ENCODE measurements at places on chromosomes 1 and 21. TPM values are rescaled to one million over a fixed set of nuclear protein-coding genes. Genes with fewer than 3 reads are reported as not detected.

GRCh38 chr1:205369701-205370123, 13.0 kb upstream of the KLHDC8A start:
- DNase-seq: no peak

RLF gene
- 15.6 TPM for total RNA-seq

- DNase-seq: peak; percentile 14
These were observed 57.7 kb upstream of the DPT start for GRCh38 chr1:168786476-168787330.

TMEM269 gene
- total RNA-seq: not detected

DNA sequence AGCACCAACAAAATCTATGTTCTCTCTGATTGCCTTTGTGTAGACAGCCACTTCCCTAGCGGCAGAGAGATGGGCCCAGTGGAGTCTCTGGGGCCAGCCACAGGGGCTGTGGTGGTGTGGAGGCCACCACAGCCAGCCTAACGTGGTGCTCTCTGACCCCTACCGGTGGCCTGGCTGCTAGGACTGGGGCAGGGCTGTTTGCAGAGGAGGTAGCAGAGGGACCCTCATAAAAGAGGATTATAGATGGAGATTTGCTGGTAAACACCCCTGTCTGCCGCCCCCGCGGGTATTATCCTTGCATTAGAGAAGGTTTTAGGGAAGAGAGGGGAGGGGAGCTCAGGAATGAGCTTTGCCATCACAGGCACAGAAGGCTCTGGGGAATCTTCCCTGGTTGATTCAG, 310.3 kb upstream of the VAMP3 start:
- DNase-seq: no peak

- DNase-seq: no peak
These were observed 3.2 kb upstream of the SETD4 start for GRCh38 chr21:36063375-36064084.

GRCh38 chr1:219875860-219876259, 52.5 kb downstream of the SLC30A10 start:
- no peak for DNase-seq

OPRD1 gene
- 0.23 TPM for total RNA-seq

GRCh38 chr1:8590721-8591351, 226.6 kb downstream of the RERE start:
- peak; percentile 43 for DNase-seq

- DNase-seq: no peak
These were observed 8.1 kb downstream of the RERE start for GRCh38 chr1:8809342-8809736.

LCE1F gene
- total RNA-seq: not detected

SPRR2B gene
- not detected for total RNA-seq

- DNase-seq: peak; percentile 13
These were observed 7.8 kb downstream of the ERI3 start for GRCh38 chr1:44347280-44347679.

HRNR gene
- not detected for total RNA-seq

- peak; percentile 28 for DNase-seq
These were observed 11.1 kb downstream of the ECE1 start for GRCh38 chr1:21278860-21279845.

- DNase-seq: peak; percentile 62
These were observed 301.2 kb downstream of the DUSP10 start for GRCh38 chr1:221440658-221441057.

OR2T6 gene
- not detected for total RNA-seq

FGR gene
- not detected for total RNA-seq

GRCh38 chr1:204623894-204624361, 61.6 kb downstream of the LRRN2 start:
- DNase-seq: peak; percentile 20

- no peak for DNase-seq
These were observed 2.5 kb downstream of the FCRL4 start for GRCh38 chr1:157595356-157595755.

GRCh38 chr1:179124873-179125272, 43.0 kb downstream of the TOR3A start:
- peak; percentile 70 for DNase-seq

- DNase-seq: no peak
These were observed 8.1 kb upstream of the INAVA start for GRCh38 chr1:200886594-200886993.

FAM72D gene
- 3.6 TPM for total RNA-seq

DNA sequence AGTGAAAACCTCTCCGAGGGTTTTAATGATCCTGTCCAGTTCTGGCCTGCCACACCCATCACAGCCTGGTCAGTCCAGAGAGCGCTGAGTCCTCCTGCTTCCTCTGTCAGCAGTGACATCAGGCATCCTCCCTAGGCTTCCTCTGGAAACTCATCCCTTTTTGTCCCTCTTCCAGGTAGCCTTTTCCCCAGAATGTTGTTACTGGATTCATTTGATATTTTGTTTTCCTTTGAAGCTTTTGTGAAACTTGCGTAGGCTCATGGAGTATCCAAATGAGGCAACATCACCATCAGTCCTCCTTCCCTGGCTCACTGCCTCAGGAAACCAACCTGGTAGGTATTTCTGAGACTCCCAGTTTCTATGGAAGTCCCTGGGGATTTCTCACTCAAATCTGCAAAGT, 27.0 kb upstream of the IGSF3 start:
- DNase-seq: peak; percentile 8

GRCh38 chr1:227268943-227269342, 49.3 kb downstream of the CDC42BPA start:
- DNase-seq: no peak

DNA sequence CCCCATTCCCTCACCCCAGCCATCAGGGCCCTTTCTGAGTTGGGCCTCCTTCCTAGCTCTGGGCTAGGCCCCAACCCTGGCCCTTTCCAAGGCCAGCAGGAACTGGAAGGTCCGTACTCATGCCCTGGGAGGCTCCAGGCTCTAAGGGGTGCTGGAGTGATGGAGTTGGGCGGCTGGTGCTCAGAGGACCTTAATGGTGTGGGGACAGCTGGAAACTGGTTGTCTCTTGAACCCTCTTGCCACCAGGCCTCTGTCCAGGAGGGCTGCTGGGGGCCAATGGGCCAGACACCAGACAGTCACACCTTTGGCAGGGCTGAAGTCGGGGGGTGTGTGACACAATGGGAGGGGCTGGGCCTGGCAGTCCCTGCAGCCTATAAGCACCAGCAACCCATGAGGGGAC, 9.2 kb upstream of the PADI1 start:
- no peak for DNase-seq

TCHHL1 gene
- total RNA-seq: not detected

KCTD3 gene
- 34.8 TPM for total RNA-seq

DNA sequence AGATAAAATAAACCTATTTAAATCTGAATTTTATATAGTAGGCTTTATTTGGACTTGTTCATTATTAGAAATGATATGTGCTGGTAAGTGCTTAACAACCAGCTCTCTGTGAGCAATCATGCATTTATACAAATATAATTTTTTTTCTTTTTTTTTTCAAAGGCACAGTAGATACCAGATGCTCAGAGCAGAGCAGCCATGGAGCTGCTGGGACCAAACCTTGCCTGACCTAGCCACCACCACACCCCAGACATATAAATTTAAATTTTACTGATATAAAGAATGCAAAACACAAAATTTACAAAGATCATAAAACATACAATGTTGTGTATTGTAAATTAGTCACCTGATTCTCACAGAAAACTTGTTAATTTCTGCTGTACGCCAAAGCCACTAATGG, 290.6 kb downstream of the SDCCAG8 start:
- no peak for DNase-seq

CPLANE2 gene
- 7.1 TPM for total RNA-seq

- DNase-seq: no peak
These were observed 85.9 kb downstream of the ZNF281 start for GRCh38 chr1:200323856-200324400.

TINAGL1 gene
- total RNA-seq: not detected

- no peak for DNase-seq
These were observed 47.7 kb downstream of the BRINP3 start for GRCh38 chr1:190429932-190430331.

CFAP107 gene
- total RNA-seq: not detected

GRCh38 chr1:63909526-63909925, 135.7 kb downstream of the ROR1 start:
- DNase-seq: no peak

DNA sequence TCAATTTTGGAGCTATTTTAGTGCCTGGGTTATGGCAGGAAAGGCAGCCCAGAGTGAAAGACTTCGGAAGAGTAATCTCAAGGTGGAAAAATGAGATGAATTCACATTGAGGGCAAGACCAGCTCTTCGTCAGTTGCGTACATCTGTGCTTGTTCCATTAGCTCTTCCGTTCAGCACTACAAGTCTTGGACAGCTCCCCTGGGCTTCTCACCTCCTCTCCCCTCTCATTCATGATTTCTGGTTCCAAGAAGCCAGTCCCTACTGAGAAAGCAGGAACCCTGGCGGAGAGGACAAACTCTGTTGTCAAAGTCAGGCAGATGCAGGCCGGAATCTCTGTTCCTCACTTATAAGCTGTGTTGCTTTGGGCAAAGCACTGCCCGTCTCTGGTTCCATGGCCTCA, 76.5 kb downstream of the ACTL8 start:
- DNase-seq: peak; percentile 43

PLXNA2 gene
- total RNA-seq: 17.7 TPM

- DNase-seq: peak; percentile 42
These were observed 21.7 kb upstream of the PEF1 start for GRCh38 chr1:31666263-31666963.

FNDC5 gene
- 28.5 TPM for total RNA-seq

- no peak for DNase-seq
These were observed 32.5 kb downstream of the RGS13 start for GRCh38 chr1:192668409-192668983.

GRCh38 chr1:17304826-17305175, 3.2 kb upstream of the PADI4 start:
- DNase-seq: no peak

DNA sequence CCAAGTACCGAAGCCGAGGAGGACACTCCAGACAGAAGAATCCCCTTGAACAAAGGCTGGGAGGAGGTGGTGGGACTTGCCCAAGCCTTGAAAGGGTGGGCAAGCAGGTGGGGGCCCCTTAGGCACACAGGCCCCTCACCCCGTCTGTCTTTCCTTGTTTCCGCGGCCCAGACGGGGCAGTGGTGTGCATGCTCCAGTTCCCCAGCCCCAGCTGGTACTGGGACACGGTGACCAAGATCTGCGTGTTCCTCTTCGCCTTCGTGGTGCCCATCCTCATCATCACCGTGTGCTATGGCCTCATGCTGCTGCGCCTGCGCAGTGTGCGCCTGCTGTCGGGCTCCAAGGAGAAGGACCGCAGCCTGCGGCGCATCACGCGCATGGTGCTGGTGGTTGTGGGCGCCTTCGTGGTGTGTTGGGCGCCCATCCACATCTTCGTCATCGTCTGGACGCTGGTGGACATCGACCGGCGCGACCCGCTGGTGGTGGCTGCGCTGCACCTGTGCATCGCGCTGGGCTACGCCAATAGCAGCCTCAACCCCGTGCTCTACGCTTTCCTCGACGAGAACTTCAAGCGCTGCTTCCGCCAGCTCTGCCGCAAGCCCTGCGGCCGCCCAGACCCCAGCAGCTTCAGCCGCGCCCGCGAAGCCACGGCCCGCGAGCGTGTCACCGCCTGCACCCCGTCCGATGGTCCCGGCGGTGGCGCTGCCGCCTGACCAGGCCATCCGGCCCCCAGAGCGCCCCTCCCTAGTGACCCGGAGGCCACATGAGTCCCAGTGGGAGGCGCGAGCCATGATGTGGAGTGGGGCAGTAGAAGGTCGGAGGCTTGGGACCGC, 50.8 kb downstream of the OPRD1 start:
- no peak for DNase-seq

DNA sequence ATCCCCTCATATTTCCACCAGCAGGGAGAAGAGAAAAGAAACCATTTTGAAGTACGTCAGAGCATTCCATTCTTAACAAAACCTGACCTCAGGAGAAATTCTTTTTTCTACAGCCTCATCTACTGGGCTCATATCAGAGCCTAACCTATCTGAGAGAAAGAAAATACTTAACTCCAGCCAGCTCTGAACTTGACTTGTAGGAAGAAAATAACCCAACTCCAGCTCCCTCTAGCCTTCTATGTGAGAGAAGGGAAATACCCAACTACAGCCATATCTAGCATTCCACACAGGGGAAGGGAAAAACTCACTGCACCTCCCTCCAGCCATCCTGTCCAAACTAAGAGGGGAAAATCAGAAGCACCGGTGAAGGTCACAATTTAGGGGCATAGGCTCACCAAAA, 57.7 kb downstream of the SPATA6 start:
- DNase-seq: no peak

GRCh38 chr21:45365608-45366241, 39.2 kb upstream of the COL18A1 start:
- peak; percentile 71 for DNase-seq

DLGAP3 gene
- 0.06 TPM for total RNA-seq

GRCh38 chr1:78009276-78009675, 4.5 kb downstream of the DNAJB4 start:
- peak; percentile 60 for DNase-seq

GRCh38 chr21:24023936-24024335, 1583.3 kb downstream of the MRPL39 start:
- DNase-seq: no peak

NUDT4B gene
- total RNA-seq: 23.1 TPM
